AG09319 (cell line): ENCODE measurements at places on chromosomes 3 and 15.
A peak's percentile ranks its signal among the peaks of the same experiment; 100 is the strongest.

GRCh38 chr3:12353796-12354525 lies 65.1 kb downstream of the PPARG start:
- no peak for DNase-seq

DNA sequence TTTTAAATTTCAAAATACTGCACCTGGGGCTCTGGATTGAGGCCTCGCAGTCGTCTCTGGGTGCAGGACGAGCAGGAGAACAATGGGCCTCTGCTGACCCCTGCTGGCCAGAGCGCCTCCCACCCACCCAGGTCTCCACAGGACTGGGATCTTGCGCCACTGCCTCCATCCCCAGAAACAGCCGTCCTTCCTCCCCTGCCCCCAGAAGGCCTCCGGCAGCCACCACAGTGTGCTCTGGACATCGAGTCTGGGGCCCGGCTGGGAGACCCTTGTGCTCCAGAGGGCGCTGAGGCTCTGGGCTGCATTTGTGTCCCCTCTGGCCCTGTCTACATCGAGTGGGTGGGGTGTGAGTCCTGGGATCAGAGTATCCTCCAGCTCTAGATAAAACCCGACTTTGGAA lies 6.7 kb upstream of the ACSBG1 start:
- DNase-seq = peak; percentile 32

GRCh38 chr3:194139071-194139813 lies 3.3 kb downstream of the HES1 start:
- peak; percentile 84 for DNase-seq

GRCh38 chr3:135908225-135908624 lies 57.3 kb upstream of the PPP2R3A start:
- DNase-seq = no peak

DNA sequence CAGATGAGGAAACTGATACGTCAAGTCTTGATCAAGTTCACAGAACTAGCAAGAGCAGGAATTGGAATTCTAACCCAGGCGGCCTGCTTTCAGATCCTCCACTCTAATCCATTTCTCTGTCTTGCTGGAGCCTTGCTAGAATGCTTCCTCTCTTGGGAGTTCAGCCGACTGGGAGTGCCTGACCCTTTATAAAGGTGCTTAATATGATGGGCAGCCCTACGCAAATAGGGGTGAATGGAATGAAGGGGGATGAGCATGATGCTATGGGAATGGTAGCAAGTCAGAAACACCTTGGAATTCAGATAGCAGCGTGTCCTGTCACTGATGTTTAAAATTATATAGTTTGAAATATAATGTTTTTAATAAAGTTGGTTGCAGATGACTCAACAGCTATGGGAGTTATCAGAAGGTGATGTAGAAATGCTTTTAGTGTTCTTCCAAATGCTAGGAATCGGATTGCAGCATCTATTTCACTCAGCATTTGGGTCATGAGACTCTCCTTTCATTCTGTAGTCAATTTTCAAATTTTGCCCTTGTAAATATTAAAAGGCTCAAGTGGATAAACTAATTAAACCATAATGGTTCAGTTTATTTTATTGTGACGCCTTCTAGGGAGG lies 150.7 kb downstream of the FNDC3B start:
- DNase-seq = no peak

DNA sequence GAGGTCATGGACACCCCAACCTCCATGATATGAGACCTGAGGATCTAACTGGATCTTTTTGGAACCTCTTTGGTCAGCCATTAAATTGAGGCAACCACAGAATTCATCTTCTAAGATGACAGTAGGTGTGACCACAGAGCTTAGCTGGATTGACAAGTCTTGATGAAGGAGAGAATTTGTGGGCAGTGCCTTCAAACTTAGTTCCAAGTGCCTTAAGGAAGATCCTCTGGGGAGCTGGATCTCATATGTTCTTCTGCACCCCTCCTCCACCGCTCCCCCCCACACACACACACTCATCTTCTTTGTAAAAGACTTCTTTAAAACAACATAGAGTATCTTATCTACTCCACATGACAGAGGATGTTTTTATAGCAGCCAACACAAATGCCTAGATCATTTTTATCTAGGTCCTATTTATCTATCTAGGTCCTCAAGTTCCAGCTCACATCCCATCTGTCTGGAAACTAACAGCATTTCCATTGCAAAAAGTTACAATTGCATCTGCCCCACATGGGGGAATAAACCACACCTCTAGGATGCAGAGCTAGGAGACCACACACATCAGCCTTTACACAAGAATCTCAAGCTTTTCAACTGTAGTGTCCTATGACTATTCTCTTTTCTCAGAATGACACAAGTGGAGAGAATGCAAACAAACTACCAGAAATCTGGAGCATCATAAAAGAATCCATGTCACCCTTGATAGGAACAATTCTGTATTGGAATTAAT lies 37.4 kb downstream of the WWTR1 start:
- DNase-seq = no peak

GRCh38 chr3:123094516-123095313 lies 27.9 kb downstream of the PDIA5 start:
- no peak for DNase-seq

DNA sequence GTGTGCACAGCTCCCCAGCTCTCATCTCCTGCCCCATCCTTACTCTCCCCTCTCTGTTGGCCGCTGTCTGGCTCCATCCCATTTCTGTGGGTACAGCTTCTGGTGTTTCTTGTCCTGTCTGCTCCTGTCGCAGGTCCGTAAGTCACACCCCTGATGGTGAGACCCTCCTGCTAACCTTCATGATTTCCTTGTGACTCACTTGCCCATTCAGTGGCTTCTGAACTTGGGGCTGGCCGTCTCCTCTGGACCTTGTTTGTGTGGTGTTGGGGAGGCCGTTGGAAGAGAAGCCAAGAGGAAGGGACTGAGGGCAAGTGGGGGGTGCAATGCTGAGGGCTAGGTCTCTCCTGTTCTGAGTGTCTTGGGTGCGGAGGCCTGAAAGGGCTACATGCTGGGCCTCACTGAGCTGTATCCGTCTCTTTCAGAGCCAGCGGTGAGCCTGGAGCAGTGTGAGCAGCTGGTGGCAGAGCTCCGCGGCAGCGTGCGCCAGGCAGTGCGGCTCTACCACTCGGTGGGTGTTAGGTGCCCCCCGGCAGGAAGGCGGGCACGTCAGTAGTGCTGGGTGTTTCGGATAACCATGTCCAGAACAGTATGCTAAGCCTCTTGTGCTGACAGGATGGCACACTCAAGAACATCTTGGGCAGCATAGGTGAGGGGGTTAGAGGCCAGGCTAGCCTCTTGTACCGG lies 3.7 kb upstream of the JMJD7 start:
- no peak for DNase-seq

- DNase-seq = no peak
Measured at GRCh38 chr15:62847900-62848489, 194.6 kb upstream of the TPM1 start.

- no peak for DNase-seq
Measured at GRCh38 chr3:17231537-17232261, 346.9 kb downstream of the PLCL2 start.

- DNase-seq = no peak
Measured at GRCh38 chr3:128337305-128337704, 129.4 kb downstream of the DNAJB8 start.

DNA sequence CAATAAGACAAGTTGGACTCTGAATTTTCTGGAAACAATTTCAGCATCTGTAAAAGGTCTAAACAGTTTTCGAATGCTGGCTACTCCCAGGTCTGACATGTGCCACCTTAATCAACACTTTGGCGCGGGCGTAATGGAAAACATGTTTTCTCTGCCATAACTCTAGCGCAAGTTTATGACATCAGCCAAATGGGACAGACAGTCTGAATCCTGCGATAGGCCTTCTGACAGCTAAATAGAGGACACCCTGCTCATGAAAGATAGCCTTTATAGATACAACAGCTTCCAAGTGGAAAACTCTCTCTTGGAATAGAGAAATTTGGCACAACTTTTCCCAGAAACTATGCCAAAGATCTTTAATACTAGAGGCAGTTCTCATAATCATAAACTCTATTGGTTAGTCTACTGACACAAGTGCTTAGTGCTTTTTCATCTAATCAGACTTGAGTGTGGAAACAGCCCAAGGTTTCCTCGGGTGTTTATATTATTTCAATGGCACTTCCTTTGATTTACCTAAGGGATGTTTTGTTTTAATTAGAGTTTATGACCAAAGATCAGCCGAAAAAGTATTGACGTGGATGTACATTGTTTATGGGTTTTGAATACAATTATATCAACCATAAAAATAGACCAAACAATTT lies 120.1 kb upstream of the DPH6 start:
- no peak for DNase-seq

DNA sequence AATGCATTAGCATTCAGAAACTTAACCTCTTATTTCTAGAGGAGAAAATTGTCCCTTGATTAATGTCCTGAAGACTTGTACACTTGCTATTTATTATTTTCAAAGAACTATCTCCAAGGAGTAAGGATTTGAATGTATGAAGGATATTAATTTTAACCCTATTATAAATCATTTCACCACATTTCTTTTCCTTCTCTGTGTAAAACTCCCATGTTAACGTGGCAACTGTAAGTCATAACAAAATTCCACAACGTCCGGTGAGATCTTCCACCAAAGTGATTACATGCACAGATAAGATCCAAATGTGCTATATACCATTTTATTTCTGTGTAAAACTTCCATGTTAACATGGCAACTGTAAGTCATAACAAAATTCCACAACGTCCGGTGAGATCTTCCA lies 229.1 kb upstream of the ARHGEF26 start:
- no peak for DNase-seq

GRCh38 chr15:40892447-40893012 lies 1.7 kb upstream of the VPS18 start:
- DNase-seq = no peak
